ENCODE measurements at places on chromosomes 1 and 21.

- DNase-seq: no peak
Measured at GRCh38 chr1:159532922-159533321, 2.9 kb downstream of the OR10J5 start.

GRCh38 chr1:78836726-78837125 is 169.8 kb downstream of the ADGRL4 start:
- no peak for DNase-seq

GRCh38 chr21:45853703-45854342 is 127.7 kb upstream of the COL6A1 start:
- no peak for DNase-seq

- no peak for DNase-seq
Measured at GRCh38 chr1:152972196-152972886, 1.9 kb downstream of the SPRR4 start.

DNA sequence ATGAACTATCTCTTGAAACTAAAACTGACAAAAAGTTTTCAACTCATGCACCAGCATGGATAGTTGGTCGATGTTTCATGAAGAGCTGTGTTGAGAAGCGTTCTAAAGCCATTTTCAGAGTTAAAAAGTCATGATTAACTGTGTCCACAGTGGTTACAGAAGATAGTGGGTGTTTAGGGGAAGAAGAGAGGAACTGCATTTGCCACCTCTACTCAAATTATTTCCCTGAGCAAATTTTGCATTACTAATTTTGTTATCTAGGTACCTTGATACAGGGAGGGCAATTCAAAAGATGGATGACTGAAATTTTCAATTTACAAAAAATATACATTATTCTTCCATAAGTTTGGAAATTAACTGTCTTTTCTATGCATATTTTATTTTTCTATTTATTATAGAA is 15.5 kb downstream of the SAMSN1 start:
- no peak for DNase-seq

- DNase-seq: no peak
Measured at GRCh38 chr1:225765982-225766674, 11.5 kb upstream of the SRP9 start.

Data from brain pericyte (primary cell).